Stimulated activated CD4-positive, alpha-beta T cell treated with anti-CD3 and anti-CD28 coated beads, Interleukin-15, amount 100 ng/mL, for 48 hours (primary cell): ENCODE measurements at places on chromosomes 5 and 9.

- no peak for DNase-seq
Observed at GRCh38 chr5:53038196-53038847, 49.2 kb downstream of the ITGA2 start.

DNA sequence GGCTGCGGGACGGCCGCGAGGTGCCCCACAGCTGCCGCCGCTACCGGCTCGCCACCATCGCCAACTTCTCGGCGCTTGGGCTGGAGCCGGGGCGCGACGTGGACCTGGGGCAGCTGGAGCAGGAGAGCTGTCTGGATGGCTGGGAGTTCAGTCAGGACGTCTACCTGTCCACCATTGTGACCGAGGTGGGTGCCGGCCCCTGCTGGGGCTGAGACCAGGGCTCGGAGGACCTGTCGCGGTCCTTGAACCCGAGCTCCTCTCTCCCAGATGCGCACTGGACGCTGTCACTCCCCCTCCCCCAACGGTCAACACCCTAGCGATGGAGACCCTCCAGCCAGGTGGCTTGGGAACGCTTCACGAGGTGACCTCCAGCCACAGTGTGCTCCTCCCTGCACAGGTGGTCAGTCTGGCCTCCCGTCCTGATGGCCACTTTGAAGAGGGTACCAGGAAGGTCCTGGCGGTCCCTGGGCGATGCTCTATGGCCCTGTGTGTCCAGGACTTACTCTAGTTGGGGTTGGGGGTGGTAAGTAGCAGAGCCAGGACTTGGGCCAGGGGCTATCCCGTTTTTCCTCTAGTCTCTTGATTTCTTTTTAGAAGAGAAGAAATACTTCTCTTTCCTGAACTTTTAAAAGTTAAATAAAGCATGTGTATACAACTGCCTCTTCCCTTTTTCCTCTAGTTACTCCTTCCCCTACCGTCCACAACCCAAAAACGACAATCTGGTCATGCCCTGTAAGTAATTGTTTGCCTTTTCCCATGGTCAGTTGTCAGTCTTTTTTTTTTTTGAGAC, 866 bp downstream of the SLC22A5 start:
- no peak for DNase-seq

DNA sequence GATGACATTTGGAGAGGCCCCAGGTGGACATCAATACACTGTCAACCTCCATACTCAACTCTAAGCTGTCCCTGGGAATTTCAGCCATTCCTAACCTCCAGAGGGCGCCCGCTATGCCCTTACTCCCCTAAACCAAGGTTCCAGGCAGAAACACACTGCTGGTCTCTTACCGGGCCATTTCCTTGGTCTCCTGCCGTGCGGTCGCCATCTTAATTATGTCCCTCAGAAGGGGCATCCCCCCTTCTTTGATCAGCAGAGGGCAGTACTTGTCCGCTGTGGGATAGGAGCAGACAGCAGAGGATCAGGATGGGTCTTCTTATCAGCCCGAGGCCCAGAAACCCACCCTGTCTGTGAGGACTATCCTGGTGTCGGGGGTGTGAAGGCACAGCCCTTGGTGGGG, 9.3 kb upstream of the ZDHHC12 start:
- DNase-seq, result no peak

GRCh38 chr5:54221135-54221534, 89.2 kb downstream of the ARL15 start:
- no peak for DNase-seq

DNA sequence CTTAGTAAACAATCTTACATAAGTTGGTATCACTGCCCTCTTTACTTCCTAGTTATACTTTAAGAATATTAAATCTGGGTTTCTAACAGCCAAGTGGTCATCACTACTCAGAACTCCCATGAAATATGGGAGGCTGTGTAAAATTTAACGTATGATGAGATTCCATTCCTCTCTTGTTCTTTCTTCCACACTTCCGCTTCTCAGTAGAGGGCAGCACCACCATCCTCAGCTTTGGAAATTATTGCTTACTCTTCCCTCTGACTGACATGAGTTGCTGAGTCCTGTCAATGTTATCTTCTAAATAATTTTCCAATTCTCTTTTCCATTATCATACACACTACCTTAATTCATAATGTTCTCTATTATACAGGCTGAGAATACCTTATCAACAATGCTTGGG, 194.0 kb downstream of the RFX3 start:
- DNase-seq, result no peak

DNA sequence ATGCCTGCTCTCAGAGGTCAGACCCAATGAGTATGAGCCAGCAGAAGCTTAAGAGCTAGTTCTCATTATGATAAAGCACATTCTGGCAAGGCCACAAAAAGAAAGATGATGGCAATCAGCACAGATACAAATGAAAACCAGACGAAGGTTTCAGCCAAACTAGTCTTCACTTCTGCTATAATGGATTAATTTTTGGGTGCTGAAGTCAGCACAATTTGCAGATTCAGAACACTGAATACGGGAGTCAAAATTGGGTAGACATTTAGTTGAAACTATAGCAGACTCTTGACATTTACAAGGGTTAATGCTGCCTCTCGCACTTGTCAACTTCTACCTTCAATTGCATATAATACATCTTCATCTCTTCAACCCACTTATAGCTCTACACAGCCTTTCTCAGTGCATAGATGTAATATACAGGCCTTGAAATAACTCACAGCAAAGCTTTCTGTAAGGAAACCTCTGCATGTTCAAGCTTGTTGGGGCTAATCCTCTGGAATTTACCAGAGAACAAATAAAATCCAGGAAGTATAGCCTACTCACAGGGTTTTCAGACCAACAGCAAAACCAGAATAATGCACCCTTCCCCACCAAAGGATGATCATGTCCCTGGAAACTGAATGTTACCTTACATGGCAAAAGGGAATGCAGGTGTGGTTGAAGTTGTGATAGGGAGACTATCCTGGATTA, 77.1 kb downstream of the BAAT start:
- DNase-seq, result no peak

DNA sequence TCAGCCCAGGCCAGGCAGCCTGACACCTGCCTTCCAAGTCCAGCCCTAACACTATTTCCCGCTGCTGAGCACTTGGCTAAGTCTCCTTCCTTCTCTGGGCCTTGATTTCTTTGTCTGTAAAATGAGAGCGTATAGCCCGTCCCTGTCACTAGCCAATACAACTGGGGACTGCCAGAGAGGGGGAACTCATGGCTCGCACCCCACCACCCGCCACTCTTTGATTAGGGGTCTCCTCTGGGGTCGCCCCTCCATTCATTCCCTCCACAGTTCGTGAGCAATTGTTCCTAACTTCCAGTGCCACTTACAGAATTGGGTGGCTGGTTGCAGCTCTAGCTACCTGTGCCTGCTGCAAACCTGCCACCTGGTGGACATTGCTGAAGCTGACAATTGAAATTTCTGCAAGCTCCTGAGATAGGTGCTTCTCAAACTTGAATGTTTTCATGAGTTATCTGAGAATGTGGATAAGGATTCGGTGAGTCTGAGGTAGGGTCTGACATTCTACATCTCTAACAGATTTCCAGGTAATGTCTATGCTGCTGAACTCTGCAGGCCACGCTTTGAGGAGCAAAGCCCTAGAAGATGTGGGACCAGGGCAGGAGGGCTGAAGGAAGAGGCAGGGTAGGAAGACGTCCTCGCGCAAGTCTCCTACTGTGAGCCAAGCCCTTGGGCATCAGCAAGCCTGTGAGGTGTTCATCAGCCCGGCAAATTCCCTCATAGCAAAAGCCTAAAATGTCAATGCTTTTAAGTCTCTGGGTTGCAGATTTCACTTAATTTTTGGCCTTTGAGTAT, 13.3 kb upstream of the RECK start:
- DNase-seq, result peak; percentile 31

DNA sequence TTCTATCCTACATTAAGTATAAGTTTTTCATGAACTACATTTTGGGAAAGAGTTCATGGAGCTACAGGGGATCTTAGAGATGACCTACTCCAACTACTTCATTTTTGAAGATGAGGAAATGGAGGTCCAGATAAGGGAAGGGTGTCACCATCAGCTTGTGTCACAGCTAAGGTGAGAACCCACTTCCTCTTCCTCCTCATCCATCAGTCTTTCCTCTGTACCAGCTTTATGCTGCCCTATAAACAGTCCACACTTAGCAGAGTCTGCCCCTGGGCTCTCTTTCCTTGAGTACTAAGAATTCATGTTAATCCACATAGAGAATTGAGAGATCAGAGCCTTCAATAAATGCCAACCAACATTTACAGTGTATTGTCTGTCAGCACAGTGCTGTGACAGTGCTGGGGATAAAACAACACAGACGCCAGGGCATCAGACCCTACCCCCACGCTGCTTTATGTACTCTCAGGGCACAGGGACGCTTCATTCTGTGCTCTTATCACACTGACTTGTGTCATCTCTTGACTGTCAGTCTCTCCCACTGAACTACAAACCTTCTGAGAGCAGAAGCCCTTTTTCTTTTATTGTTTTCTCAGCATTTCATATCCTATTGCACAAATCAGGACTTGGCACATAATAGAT, 22.1 kb downstream of the ADRB2 start:
- no peak for DNase-seq

DNA sequence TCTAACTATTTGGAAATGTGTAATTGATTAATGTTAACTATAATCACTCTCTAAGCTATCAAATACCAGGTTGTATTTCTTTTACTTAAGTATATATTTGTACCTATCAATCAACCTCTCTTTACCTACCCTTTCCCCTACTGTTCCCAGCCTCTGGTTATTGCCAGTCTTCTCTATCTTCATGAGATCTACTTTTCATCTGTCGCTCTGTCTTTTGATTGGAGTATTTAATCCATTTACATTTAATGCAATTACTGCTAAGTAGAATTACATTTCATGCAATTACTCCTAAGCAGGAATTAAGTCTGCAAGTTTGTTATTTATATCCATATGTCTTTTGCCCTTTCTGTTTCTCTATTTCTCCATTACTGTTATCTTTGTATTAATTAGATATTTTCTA, 148.1 kb downstream of the MAT2B start:
- DNase-seq, result no peak

- no peak for DNase-seq
Observed at GRCh38 chr9:95876138-95876444, 600 bp downstream of the ERCC6L2 start.

GRCh38 chr9:113163001-113163400, 12.2 kb downstream of the SLC31A2 start:
- no peak for DNase-seq

DNA sequence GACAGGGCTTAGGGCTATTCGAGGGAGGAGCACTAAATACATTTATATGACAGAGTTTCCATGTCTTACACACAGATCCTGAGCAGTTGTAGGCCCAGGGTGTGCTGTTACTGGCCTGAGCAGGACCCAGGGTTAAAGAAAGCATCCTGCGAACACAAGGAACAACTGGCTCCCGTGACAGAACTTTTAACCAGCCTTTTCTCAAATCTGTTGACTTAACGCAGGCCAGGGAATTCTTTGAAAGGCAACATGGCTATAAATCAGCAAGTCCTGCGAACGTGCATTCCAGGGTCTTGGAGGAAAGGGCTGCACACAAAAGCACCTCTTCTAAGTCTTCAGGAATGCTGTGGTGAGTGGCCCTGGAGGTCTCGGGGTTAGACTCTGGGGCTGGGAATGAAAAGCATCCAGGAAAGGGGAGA, 45.2 kb upstream of the ANKRD55 start:
- no peak for DNase-seq

- DNase-seq, result no peak
Observed at GRCh38 chr9:100211476-100211875, 112.4 kb downstream of the INVS start.

GRCh38 chr9:127568971-127569885, 42.8 kb upstream of the STXBP1 start:
- DNase-seq, result peak; percentile 76

DNA sequence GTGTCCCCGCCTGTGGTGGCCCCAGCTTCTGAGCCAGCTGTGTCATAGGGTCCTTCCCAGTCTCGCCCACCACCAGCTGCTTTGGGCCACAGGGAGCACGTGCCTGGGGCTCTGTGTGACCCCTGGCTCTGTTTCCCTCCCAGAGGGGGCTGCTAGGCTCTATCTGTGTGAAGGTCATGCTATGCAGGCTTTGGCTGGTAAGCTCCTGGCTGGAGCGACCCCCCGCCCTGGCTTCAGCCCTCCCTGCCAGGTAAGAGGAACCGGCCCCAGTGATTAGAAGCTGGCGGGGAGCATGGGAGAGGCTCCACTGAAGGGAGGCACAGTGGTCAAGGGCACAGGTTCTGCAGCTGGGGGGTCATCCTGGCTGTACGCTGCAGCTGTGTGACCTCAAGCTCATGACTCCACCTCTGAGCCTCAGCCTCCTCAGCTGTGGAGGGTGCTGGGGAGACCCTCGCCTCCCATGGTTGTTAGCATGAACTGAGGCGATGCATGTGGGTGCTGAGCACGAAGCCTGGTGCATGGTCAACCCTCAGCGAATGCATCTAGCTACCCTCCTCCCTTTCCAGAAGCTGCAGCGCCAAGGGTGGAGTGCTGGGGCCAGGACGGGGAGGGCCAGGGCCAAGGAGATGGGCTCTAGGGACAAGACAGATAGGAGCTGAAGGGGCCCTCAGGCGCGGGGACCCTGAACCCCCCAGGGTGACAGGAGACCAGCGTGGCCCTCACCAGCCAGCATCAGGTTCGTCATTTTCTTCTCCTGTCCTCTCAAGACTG, 163.8 kb upstream of the MVB12B start:
- DNase-seq, result no peak

DNA sequence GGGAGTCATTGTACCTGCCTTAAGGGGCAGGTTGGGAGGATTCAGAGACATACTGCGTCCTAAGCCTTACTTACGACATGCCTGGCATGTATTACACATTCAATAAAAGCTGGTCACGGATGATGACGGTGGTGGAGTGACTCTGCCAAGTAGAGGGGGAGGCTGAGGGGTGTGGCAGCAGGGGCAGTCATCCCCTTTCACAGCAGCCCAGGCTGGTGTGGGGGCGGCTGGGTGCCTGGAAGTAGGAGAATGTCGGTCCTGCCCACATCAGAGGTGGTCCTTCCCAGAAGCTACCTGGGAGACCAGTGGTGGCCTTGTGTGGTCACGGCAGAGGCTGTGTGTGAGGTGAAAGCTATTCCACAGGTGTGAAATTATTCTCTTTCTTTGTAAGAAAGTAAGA, 8.9 kb downstream of the ZBTB34 start:
- DNase-seq, result no peak

GRCh38 chr5:33398501-33398900, 42.3 kb upstream of the TARS1 start:
- no peak for DNase-seq

DNA sequence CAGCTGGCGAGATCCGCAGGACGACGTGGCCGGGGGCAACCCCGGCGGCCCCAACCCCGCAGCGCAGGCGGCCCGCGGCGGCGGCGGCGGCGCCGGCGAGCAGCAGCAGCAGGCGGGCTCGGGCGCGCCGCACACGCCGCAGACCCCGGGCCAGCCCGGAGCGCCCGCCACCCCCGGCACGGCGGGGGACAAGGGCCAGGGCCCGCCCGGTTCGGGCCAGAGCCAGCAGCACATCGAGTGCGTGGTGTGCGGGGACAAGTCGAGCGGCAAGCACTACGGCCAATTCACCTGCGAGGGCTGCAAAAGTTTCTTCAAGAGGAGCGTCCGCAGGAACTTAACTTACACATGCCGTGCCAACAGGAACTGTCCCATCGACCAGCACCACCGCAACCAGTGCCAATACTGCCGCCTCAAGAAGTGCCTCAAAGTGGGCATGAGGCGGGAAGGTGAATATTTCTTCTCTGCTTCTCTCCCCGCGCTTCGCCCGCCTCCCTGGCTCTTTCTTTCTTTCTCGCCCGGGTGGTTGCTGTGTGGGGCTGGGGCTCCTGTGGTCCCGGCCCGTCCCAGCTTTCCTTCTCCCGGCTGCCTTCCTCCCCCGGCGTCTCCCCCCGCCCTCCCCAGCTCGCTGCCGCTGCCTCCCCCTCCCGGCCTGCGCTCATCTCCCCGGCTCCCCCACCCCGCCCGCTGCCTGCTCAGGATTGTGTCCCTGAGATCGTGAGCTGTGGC, 2.2 kb downstream of the NR2F1 start:
- no peak for DNase-seq
